Lung (tissue), 17 donors: ENCODE measurements at places on chromosomes 1 and 21.

GRCh38 chr1:15454256-15454655, 2.3 kb upstream of the CELA2A start:
- DNase-seq, result no peak

DNA sequence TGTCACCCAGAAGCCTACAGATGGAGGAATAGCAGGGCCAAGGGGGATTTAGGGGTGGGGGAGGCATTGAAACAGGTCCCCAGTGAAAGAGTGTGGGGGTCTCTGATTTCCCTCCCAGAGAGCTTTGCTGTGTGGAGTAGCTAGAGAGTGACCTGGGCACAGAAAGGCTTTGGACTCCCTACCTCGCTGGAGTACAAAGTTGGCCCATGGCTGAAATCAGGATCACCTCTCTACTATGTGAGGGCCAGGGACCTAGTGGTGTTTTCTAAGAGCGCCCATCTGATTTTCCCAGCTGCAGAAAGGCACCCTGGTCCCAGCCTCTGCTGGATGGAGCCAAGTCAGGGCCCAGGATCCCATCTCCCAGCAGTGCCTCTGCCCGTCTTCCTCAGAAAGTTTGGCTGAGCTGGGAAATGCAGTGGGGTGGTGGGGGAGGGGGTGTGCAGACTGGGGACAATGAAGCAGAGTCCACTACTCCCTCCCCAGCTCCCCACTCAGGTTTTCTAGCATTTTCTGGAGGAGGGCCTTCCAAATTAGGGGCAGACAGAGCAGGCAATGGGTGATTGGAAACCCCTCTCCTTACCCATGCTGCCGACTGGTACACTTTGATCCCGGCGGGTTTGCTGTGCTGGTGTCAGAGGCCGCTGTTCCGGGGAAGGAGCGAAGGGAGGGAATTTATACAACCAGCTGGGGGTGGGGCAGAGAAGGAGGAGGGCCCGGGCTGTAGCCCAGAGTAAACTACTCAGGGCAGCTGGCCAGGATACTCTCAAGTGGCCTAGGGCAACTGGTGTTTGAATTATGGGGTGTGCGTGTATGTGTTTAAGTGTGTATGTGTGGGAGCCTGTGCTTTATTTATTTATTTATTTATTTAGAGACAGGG, at the start of gene SELENBP1:
Gene SELENBP1 (minus strand): TSS at position 648 of the 877 bp plus-strand sequence. CDS start 64 bp downstream, at position 584.
- peak; percentile 96 for DNase-seq

- no peak for DNase-seq
Measured at GRCh38 chr21:20016435-20017005, 981.7 kb upstream of the NCAM2 start.

GRCh38 chr21:36005018-36005417, 55.3 kb downstream of the SETD4 start:
- DNase-seq, result no peak

DNA sequence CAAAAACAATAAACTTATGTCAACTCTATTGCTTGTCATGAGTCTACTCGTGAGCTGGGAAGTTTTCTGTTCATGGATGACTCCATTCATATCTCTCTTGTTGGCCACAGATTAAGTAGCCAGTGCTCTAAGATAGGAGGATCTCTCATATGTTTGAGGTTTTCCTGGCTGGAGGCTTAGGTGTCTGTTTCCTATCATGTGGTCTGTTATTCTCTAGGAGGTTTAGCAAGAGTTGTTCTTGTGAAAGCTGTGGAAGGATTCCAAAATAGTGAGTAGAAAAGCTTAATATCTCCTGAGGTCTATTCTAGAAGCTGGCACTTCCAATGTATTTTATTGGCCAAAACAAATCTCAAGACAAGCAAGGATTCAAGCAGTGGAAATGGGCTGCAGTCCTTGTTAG, 5.8 kb upstream of the KRTAP20-2 start:
- no peak for DNase-seq

GRCh38 chr21:35485364-35485763, 436.3 kb upstream of the RUNX1 start:
- DNase-seq, result no peak

DNA sequence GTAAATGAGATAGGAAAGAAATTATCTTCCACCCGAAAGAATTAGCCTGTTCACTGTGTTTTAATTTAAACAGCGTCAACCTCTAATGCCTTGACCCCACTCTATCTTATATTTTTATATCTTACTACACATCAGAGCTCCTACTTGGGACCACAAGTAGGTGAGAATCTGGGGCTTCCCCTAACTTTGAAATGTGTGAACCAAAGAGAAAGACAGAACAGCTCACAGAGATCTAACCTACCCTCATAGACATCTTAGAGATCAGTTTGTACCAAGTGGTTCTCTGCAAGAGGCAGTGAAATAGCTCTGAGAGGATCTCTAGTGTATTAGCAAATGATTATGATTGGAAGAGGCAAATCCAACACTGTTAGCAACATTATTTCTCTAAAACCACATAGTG, 31.0 kb upstream of the IFI16 start:
- DNase-seq, result no peak

- DNase-seq, result no peak
Measured at GRCh38 chr1:4978660-4979390, 324.4 kb downstream of the AJAP1 start.

DNA sequence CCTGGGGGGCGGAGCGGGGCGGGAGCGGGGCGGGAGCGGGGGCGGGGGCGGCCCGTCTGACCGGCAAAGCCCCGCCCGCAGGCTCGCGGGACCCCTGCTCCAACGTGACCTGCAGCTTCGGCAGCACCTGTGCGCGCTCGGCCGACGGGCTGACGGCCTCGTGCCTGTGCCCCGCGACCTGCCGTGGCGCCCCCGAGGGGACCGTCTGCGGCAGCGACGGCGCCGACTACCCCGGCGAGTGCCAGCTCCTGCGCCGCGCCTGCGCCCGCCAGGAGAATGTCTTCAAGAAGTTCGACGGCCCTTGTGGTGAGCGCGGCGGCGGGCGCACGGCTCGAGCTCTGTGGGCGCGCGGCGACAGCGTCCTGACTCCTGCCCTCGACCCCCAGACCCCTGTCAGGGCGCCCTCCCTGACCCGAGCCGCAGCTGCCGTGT, 21.2 kb downstream of the AGRN start:
- DNase-seq, result no peak

DNA sequence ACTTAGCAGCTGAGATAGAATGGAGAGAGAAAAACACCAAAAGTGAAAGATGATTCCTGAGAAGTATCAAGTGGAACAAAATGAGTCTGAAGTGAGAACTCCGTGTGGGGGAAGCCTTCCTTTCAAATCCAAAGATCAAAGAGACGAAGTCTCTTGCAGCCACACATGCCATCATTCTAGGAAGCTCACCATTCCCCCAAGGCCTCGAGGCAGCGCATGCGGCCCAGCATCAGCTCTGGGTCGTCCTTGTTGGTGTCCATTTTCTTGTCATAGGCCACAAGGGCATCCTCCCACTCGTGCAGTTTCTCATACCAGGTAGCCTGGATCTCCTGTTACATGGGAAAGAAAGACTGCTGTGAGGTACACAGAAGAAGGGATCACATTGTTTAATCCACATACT, 32.2 kb upstream of the ANGPTL7 start:
- no peak for DNase-seq

DNA sequence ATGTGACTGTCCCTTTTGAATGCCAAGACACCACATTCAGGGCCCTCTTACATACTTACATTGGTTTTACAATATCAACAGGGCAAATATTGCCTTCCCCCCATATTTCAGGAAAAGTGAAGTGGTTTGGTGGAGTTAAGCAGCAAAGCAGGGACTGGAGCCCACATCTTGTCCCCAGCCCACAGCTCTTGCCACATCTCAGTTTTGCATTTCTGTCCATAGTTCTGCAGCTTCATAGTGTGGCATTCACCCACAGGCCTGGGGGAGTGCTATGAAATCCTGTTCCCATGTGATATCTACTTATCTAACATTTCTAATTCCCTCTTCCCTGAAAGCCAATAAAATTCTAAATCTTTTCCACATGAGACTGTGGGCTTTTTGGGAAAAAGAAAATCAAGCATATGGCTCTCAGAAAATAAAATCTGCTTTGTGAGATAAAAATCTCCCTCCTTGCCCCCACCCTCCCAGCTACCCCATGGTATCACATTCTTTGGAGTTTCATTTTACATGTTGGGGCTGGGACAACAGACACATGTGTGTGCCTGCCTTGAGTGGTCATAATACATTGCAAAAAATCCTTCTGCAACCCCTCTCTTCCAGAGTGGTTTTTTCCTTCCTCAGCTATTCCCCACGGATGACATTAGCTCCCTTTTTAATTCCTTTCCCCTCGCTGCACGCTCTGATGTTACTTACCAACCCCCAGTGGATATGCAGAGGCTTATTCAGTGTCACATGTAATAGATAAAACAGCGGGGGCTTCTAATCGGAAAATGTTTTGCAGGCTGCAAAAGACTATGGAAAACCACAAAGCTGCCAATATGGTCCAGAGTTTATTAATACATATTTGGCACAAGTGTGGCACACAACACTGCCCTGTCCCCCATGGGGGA, 20.5 kb upstream of the CD2 start:
- DNase-seq, result no peak

DNA sequence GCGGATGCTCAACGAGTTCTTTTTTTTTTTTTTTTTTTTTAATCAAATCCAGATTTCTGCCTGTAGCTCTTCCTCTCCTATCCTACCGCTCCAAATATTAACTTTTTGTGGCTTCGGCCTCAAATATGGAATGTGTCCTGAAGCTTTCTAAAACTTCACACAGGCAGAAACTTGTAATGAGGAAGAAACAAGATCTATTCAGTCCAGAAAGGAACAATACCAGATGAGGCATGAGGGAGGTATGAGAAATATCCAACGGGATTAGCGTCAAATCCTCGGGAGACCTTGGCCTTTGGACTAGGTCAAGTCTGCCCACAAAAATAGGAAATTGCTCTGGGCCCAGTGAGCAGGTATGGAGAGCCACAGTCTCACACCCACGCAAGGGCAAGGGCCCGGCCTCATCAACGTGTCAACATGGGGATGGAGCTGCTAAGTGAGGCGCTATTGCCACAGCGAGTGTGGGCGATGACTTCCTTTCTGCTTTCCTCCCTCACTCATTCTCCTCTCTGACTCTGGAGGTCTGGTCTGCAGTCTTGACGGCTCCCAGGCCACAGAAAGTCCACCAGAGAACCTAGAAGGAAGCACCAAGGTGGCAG, 66.6 kb downstream of the BCAR3 start:
- no peak for DNase-seq

DNA sequence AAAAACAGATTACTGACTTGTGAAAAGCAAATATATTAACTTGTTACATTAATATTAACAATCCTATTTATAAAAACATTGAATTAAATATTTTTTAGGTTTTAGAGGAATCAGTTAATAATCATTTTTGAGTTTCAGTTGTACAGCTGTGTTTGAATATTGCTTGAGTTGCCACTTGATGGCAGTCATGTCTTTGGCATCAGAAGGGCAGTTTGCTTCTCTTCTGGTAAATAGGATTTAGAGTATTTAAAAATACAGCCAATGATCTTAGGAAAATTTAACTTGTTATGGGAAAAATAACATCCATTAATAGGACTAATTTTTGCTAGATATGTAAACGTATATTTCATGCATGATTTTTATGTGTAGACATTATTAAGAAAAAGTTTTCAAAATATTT, 234.1 kb downstream of the NCAM2 start:
- DNase-seq, result peak; percentile 38

DNA sequence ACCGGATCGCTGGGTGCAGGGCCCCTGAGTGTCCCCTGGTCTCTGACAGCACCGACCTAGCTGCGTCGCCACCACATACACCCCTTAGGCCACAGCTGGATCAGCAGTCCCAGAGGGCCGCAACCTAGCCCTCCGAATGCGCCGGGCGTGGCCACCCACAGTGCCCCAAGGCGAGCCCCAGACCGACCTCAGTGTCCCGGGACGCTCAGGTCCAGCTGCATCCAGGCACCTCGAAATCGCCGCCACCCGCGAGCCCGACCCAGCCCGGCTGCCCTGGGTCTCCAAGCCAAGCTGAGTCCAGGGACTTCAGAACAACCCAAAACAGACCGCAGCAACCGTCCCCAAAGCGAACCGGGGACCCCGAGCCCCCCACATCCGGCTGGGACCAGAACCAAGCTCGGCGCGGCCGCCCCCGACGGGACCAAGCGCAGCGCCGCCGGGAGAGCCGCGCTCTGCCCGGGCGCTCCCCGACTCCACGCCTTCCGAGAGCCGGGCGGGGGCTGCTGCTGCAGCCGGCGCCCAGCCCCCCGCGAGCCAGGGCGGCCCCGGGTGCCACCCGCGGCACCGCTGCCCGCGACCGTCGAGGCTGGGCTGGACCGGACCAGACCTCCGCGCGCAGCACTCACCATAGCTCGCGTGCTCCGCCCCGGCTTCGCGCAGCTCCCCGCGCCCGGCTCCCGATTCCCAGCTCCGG, 54.6 kb upstream of the ECE1 start:
- DNase-seq, result no peak

DNA sequence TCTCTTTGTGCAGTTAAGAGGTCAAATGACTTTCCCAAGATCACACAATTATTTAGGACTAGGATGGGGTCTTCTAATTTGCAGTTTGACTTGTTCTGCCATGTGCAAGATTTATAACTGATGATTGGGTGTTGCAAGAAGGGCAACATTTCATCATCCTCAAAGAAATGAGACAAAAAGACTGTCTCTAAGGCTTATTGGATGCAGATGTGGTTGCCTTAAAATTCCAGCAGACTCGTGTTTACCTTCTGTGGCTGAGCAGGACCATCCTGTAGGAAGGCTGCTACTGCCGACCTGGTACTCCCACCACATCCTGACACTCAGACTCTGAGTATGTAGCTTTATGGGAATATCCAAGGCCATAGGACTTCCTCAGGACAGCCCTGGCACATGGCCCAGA, 99.9 kb upstream of the SGIP1 start:
- DNase-seq, result no peak

GRCh38 chr1:206116191-206116872, 856 bp downstream of the AVPR1B start:
- no peak for DNase-seq

GRCh38 chr1:109242387-109242786, 7.0 kb upstream of the CELSR2 start:
- DNase-seq, result peak; percentile 61

DNA sequence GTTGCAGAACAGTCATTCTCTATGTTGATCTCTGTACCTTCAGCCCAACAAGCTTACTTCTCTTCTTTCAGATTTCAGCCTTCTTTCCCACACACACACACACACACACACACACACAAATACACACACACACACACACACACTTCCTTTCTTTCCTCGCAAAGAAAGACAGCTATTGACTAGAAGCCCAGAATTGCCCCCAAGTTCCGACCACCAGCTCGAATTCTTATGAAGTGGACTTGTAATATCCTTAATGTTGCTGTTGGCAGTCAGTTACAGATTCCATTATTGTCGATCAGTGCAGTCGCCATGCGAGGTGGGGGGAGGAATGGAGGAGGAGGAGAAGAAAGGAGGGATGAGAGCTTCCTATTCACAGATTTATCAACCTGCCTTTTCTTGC, 125.5 kb downstream of the CLEC20A start:
- DNase-seq, result peak; percentile 85

- DNase-seq, result no peak
Measured at GRCh38 chr1:154760469-154760933, 109.6 kb downstream of the KCNN3 start.

- no peak for DNase-seq
Measured at GRCh38 chr1:205774198-205775014, 876 bp downstream of the RAB29 start.

GRCh38 chr1:17109892-17110554, 9.2 kb downstream of the PADI2 start:
- DNase-seq, result peak; percentile 70
